Foreskin keratinocyte (primary cell): ENCODE measurements at places on chromosomes 16 and 17. TPM values are rescaled to one million over a fixed set of nuclear protein-coding genes. Genes with fewer than 3 reads are reported as not detected.

The SULT1A4 gene
- total RNA-seq = 0.37 and 1.7 TPM in 2 replicates

The BCL7C gene
- total RNA-seq = 35.3 and 39.1 TPM in 2 replicates

The HSD11B2 gene
- total RNA-seq = 0.78 and 1.1 TPM in 2 replicates

The MYH2 gene
- 0.03 TPM in 1 of 2 replicates, not detected in the other for total RNA-seq

The RCVRN gene
- total RNA-seq = not detected in 2 replicates

The CNTNAP4 gene
- 0.14 and 0.28 TPM in 2 replicates for total RNA-seq

The ABCA3 gene
- total RNA-seq = 0.04 and 0.24 TPM in 2 replicates

The SLC47A2 gene
- total RNA-seq = 0.11 and 0.37 TPM in 2 replicates

The GLIS2 gene
- 5.0 and 5.3 TPM in 2 replicates for total RNA-seq

The HSD17B2 gene
- 1.3 and 1.6 TPM in 2 replicates for total RNA-seq

The MRC2 gene
- 44.4 and 55.3 TPM in 2 replicates for total RNA-seq

The FBXW10B gene
- 1.4 and 2.3 TPM in 2 replicates for total RNA-seq

The CRAMP1 gene
- total RNA-seq = 9.8 and 10.4 TPM in 2 replicates

The TBC1D3B gene
- total RNA-seq = 0.81 and 0.85 TPM in 2 replicates

The CALB2 gene
- 0.07 TPM in 1 of 2 replicates, not detected in the other for total RNA-seq

The TIMM22 gene
- total RNA-seq = 16.4 and 17.6 TPM in 2 replicates

The CMTM4 gene
- total RNA-seq = 18.8 and 20.3 TPM in 2 replicates

The MSLN gene
- 21.3 and 72.9 TPM in 2 replicates for total RNA-seq

The GPR179 gene
- total RNA-seq = not detected in 2 replicates

The CHMP1A gene
- total RNA-seq = 82.1 and 86.2 TPM in 2 replicates

The SPATA20 gene
- 33.8 and 53.6 TPM in 2 replicates for total RNA-seq

The PAQR4 gene
- 29.6 and 32.8 TPM in 2 replicates for total RNA-seq

The IL17C gene
- total RNA-seq = not detected in 2 replicates

The COPZ2 gene
- total RNA-seq = 16.8 and 18.0 TPM in 2 replicates

The GJD3 gene
- not detected in 2 replicates for total RNA-seq

The MAF gene
- total RNA-seq = 0.81 and 2.9 TPM in 2 replicates
